CD4-positive, alpha-beta T cell treated with Interleukin-1 beta for 1 hour (primary cell): ENCODE measurements at places on chromosomes 2 and 18.

GRCh38 chr18:55504808-55505207 lies 83.2 kb downstream of the TCF4 start:
- no peak for DNase-seq

DNA sequence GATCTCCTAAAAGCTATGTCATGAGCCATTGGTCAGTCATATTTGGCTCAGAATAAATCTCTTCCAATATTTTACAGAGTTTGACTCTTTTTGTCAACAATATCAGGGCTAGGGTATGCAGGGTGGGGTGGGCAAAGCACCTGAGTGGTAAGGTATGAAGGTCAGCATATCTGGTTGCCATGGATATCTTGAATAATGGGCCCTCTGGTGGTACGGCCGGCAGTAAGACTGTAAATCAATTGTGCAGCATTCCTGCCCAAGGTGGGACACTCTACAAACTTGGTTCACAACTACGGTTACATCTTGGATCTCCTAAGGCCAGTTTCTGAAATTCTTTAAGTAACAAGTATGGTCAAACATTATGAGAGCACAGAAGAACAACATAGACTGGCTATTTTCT lies 119.6 kb downstream of the SPOPL start:
- DNase-seq, result no peak

- no peak for DNase-seq
Observed at GRCh38 chr18:3604235-3604497, 154.2 kb downstream of the TGIF1 start.

DNA sequence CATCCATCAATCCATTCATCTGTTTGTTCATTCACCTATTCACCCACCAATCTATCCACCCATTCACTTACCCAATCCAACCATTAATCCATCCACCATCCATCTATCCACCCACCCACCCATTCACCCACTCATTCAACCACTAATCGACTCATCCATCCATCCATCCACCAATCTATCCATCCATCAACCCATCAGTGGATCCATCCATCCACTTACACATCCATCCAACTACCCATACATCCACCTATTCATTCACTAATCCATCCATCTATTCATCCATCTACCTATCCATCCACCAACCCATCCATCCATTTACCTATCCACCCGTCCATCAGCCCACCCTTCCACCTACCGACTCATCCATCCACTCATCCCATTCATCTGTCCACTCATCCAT lies 11.3 kb downstream of the MYO7B start:
- DNase-seq, result no peak

- DNase-seq, result no peak
Observed at GRCh38 chr2:77521931-77522470, at the start of gene LRRTM4. Gene LRRTM4 (minus strand): TSS chr2:77522376.

DNA sequence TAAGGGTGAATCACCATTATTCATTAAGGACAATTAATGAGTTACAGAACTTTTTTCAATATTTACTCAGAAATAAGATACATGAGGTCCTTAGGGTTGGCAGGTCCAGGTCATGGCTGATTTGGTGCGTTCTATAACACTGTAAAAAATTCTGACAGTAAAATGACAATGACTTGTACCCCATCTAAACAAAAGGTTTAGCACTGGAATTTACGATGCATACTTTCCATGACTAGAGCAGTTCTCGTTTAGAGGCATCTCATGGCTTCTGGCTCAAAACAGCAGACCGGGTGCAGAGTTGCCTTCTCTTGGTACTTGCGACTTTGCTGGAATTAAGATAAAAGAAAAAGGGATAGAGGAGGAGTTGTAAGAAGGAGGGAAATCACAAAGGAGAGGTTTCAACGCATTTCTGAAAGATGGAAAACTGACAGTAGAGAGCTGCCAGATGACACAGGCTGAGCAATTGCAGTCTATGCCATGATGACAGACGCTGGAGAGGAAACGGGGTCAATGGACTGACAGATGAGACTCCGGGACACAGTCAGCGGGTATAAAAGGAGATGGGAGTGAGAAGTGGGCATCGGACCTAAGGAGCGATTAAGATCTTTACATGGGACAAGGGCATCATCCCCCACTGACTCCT lies 4.1 kb upstream of the CYS1 start:
- no peak for DNase-seq

GRCh38 chr2:128520340-128520739 lies 201.7 kb upstream of the HS6ST1 start:
- DNase-seq, result peak; percentile 29

DNA sequence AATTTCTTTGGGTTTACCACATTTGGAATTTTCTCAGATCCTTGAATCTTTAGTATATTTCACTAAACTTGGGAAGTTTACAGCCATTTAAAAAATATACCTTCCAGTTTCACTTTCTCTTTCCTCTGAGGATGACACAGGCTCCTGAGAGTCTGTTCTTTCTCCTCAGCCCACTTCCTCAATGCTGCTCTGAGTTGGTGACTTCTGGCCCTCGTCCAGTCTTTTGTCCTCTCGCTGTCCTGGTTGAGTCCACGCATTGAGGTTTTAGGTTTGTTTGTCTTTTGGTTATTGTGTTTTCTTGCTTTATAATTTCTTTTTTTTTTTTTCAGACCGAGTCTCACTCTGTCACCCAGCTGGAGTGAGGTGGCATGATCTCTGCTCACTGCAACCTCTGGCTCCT lies 40.7 kb upstream of the GALR1 start:
- DNase-seq, result peak; percentile 52

GRCh38 chr2:64426183-64426952 lies 27.6 kb upstream of the LGALSL start:
- DNase-seq, result no peak

DNA sequence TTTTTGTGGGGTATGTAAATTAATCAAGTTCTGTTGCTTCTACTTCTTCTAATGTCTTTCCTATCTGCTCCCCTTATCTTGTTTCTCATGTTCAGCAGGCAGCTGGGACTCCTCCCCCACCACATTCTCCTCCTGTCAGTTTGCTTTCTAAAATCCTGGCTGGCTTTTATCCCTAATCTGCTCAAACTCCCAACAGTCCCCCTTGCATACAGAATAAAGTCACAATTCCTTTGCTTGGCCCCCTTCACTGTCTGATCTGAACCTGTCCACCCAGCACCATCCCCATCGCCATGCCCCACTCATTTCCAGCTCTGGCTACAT lies 2.2 kb downstream of the CFAP221 start:
- no peak for DNase-seq

- DNase-seq, result no peak
Observed at GRCh38 chr2:174545240-174545639, 52.4 kb downstream of the WIPF1 start.

- no peak for DNase-seq
Observed at GRCh38 chr2:143528021-143528420, 398.8 kb downstream of the ARHGAP15 start.

- DNase-seq, result no peak
Observed at GRCh38 chr2:168469281-168469988, 13.4 kb downstream of the CERS6 start.

GRCh38 chr2:28654663-28655320 lies 96.8 kb upstream of the PPP1CB start:
- no peak for DNase-seq

- DNase-seq, result no peak
Observed at GRCh38 chr2:163259489-163259888, 420.9 kb upstream of the KCNH7 start.

DNA sequence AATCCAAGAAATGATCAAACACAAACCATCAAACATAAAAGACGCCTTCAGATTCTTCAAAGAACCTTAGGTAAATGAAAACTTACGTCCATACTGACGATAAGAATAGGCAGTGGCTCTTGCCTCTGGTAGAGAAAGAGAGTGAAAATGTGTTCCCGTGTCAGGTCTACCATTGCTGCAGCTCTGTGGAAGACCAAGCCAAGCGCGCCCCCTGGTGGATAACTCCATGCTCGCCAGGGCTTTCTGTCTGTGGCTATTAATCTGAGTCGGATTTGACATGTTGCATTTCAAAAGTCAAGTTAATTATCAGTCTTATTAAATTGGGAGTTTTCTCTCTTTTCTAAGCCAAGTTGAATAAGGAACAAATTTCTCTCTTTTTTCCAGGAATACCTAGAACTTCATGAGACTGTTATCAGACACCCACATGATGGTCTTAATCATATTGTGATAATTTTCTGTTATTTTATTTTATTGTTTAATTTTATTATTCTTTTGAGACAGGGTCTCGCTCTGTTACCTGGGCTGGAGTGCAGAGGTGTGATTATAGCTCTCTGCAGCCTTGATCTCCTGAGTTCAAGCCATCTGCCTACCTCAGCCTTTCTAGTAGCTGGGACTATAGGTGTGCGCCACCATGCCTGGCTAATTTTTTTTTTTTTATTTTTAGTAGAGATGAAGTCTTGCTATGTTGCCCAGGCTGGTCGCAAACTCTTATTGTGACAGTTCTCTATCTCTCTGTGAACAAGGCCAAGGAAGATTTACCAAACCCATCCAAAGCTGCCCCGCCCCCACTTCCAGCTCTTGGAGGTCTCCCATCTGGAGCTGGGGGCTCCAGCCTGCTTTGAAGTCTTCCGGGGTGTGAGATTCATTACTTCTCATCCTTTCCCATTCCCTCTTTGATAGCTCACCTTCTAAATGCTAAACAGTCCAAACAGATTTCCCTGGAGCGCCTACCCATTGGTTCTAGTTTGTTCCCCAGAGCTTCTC lies 15.8 kb upstream of the ZAP70 start:
- peak; percentile 90 for DNase-seq

GRCh38 chr2:239138610-239139009 lies 262.2 kb downstream of the HDAC4 start:
- DNase-seq, result no peak

- DNase-seq, result no peak
Observed at GRCh38 chr2:159091381-159091780, 122.9 kb downstream of the TANC1 start.
